ENCODE measurements at places on chromosomes 3 and 15. TPM values are rescaled to one million over a fixed set of nuclear protein-coding genes. Genes with fewer than 3 reads are reported as not detected.

The APOD gene
- total RNA-seq, result 0.23 TPM

The CEMIP gene
- total RNA-seq, result 1.1 TPM

The P3H2 gene
- total RNA-seq, result 76.2 TPM

The NT5DC2 gene
- 134 TPM for total RNA-seq

The GAP43 gene
- total RNA-seq, result not detected

The SPINK8 gene
- total RNA-seq, result not detected

The WDR76 gene
- 14.5 TPM for total RNA-seq

The ZNF662 gene
- total RNA-seq, result 1.0 TPM

The KBTBD8 gene
- 3.8 TPM for total RNA-seq

The SUSD5 gene
- total RNA-seq, result not detected

The DOCK3 gene
- total RNA-seq, result not detected

The CNTN4 gene
- not detected for total RNA-seq

The FETUB gene
- not detected for total RNA-seq

The CPLX3 gene
- not detected for total RNA-seq

The PPM1M gene
- 9.9 TPM for total RNA-seq

The ITIH4 gene
- total RNA-seq, result 1.7 TPM

The GRM7 gene
- total RNA-seq, result not detected

The IQCF5 gene
- not detected for total RNA-seq
